ENCODE measurements at places on chromosomes 13 and 19. TPM values are rescaled to one million over a fixed set of nuclear protein-coding genes. Genes with fewer than 3 reads are reported as not detected.

The LRRC8E gene
- total RNA-seq: 2.6 TPM

The CTXN1 gene
- total RNA-seq: 10.2 TPM

The PTH2 gene
- not detected for total RNA-seq

DNA sequence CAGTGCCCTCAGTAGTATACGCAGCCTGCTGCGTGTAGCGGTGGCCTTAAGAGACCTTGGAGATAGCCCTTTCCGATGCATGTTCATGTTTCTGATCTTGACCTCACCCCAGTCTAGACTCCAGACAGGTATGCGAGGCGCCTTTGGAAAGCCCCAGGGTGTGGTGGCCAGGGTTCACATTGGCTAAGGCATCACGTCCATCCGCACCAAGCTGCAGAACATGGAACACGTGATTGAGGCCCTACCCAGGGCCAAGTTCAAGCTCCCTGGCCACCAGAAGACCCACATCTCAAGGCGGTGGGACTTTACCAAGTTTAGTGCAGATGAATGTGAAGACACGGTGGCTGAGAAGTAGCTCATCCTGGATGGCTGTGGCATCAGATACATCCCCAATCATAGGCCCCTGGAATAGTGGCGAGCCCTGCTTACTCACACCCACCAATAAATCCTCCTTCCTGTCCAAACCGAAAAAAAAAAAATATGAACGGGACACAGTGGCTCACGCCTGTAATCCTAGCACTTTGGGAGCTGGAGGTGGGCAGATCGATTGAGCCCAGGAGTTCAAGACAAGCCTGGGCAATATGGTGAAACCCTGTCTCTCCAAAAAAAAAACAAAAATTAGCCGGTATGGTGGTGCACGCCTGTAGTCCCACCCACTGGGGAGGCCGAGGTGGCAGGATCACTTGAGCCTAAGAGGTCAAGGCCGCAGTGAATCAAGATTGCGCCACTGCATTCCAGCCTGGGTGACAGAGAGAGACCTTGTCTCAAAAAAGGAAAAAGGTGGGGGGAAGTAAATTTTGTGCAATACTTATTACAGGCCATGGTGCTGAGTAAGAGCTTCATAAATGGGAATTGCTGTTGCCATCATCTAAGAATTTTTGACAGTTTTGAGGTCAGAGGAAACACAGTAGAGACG is 12.4 kb upstream of the CBLC start:
- peaks cover 2% of the 10 kb centered on the region for H3K36me3 ChIP-seq
- no peak overlapping the region for H3K4me3 ChIP-seq
- H3K27me3 ChIP-seq: no peaks in the 10 kb centered on the region
- peaks cover 6% of the 10 kb centered on the region for H3K4me1 ChIP-seq

- H3K36me3 ChIP-seq: no peaks in the 10 kb centered on the region
- H3K4me1 ChIP-seq: no peaks in the 10 kb centered on the region
- no peaks in the 10 kb centered on the region for H3K27me3 ChIP-seq
Measured at GRCh38 chr13:37816276-37816675, 53.3 kb downstream of the TRPC4 start.

GRCh38 chr13:44061876-44062275 is 182.2 kb downstream of the LACC1 start:
- H3K4me3 ChIP-seq: no peak overlapping the region
- H3K27ac ChIP-seq: no peak overlapping the region
- no peaks in the 10 kb centered on the region for H3K4me1 ChIP-seq

DNA sequence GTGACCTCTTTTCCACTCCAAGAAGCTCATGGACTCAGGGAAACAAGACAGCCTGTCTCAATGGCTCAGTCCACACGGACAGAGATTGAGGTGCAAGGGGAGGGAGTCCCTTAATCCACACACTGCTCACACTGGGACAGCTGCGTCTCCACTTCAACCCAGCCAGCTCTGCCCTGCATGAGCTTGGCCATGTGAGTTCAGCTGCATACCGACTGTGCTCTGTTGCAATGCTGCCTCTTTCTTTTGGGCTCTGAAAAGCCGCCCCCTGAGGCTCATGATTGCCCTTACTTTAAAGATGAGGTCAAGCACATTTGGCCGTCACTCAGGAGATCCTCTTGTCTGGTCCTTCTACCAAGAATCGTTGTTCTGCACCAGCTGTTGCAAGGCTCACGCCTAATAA is 64.8 kb upstream of the KCTD15 start:
- no peak overlapping the region for H3K27ac ChIP-seq
- no peaks in the 10 kb centered on the region for H3K4me1 ChIP-seq
- no peaks in the 10 kb centered on the region for H3K27me3 ChIP-seq
- no peak for DNase-seq

DNA sequence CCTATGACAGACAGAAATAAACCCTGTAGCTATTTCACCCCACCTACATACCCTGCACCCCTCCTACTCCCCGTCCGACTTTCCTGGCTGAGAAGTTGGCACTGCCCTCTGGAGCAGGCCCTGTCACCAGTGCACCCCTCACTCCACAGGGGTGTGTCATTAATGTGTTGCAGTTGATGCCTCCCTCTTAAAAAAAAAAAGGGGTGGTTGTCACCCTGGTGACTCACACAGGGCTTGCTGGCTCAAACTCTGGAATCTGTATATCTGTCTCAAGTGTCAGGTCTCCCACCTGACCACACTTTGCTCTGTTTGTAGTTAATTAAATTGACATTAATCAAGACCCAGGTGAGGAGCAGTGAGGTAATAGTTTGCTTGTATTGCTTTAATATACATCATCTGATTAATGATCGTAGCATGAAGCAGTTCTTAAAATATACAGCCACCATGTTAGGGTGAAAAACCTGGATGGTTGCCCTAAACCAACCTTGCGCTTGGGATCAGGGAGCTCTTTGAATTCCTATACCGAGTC is 2.0 kb upstream of the GATAD2A start:
- H3K4me3 ChIP-seq: no peak overlapping the region
- peak; percentile 43 for DNase-seq
- H3K36me3 ChIP-seq: no peaks in the 10 kb centered on the region
- no peaks in the 10 kb centered on the region for H3K27me3 ChIP-seq
- peak overlapping the region; percentile 33 for H3K27ac ChIP-seq
- peaks cover 46% of the 10 kb centered on the region for H3K4me1 ChIP-seq

DNA sequence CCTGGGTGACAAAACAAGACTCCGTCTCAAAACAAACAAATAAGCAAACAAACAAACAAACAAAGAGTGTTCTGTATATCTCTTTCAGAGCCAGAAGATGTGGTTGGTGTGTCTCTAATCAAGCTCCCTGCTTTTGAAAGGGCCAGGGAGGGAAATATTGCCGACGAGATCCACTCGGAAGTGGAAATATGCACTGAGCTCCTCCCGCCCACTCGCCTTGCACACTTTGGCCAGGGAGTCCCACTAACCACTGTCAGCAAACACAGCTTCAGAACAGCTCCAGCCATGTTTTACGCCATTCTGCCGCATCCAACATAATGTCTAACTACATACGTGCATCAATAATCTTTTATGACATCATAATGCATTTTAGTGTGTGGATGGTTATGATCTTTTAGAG is 155.5 kb upstream of the VSTM2B start:
- H3K27me3 ChIP-seq: no peaks in the 10 kb centered on the region
- no peak overlapping the region for H3K4me3 ChIP-seq
- no peaks in the 10 kb centered on the region for H3K36me3 ChIP-seq
- H3K27ac ChIP-seq: no peak overlapping the region

- H3K4me3 ChIP-seq: no peak overlapping the region
- no peak overlapping the region for H3K27ac ChIP-seq
- H3K27me3 ChIP-seq: no peaks in the 10 kb centered on the region
- no peaks in the 10 kb centered on the region for H3K4me1 ChIP-seq
Measured at GRCh38 chr19:47881757-47882156, 4.4 kb downstream of the SULT2A1 start.

DNA sequence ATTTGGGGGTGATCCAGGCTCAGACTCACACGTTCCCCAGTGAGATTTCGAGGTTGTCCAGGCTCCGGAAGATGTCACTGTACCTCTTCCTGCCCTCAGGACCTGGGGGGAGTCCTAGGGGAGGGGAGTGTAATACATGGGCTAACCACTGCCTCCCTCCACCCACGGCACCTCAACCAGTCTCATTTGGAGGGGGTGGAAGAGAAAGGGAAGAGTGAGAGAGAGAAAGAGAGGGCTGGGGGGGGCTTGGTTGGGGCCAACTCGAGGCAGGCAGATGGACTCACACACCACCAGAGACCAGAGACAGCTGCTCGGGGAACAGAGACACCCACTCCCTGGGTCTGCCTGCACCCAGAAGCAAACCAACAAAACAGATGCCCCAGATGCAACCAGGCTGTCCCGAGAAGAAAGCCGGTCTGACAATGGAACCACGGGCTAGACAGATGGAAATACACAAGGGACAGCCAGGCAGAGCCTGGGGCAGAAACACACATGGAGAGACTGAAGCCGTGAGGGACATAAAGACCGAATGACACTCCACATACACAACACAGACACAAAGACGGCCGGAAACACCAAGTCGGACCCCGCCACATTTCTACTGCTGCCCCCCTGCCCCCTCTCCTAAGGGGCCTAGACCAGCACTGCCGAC is 825 bp downstream of the GMIP start:
- peak overlapping the region; percentile 75 for H3K4me3 ChIP-seq
- peaks cover 14% of the 10 kb centered on the region for H3K4me1 ChIP-seq
- no peaks in the 10 kb centered on the region for H3K27me3 ChIP-seq
- no peak overlapping the region for H3K27ac ChIP-seq
- peaks cover 19% of the 10 kb centered on the region for H3K36me3 ChIP-seq

Measured in body of pancreas (tissue), 4 donors.